ENCODE measurements at places on chromosomes 13 and 19. TPM values are rescaled to one million over a fixed set of nuclear protein-coding genes. Genes with fewer than 3 reads are reported as not detected.

- DNase-seq, result no peak
Observed at GRCh38 chr13:98803111-98803561, 50.7 kb upstream of the SLC15A1 start.

DNA sequence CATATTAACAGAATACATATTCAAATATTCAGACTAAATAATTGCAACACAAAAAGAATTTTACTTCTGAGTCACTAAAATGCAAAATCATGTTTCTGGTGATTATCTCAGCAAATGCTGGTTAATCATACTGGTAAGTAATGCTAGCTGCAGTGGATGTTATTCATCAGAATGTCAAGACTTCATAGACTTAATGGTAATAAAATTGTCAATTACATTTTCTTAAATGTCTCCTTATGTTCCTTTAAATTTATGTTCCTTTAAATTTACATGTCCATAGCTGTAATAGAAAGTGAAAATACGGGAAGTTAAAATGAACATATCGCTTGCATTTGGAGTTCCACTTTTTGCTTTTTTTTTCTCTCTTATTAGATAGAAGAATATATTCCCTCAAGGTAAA is 853.0 kb downstream of the SLITRK6 start:
- DNase-seq, result no peak

DNA sequence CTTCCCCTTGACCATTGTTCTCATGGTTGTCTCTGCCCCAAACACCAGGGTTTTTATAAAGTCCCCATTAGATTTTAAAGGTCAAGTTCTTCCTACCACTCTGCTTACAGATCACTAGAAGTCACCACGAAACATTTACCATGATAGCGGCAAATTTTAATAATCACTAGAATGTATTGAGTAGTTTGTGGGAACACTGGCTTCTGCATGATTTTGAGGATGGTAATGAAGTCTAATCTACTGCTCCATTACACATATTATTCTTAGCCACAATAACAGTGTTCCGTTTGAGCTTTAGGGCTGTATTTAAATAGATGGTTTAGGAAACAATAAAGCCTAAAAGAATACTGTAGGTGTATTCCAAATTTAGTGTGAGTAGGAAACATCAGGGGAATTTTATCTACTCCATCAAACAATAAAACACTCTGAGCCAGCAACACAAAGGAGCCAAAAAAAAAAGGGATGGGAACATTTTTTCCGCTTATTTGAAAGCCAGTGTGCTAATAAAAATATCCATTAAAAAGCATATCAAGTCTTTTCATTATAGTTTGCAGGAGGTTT is 49.7 kb downstream of the KLF12 start:
- DNase-seq, result no peak

- no peak for DNase-seq
Observed at GRCh38 chr13:27619728-27620376, 477 bp downstream of the LNX2 start.

GRCh38 chr13:43758834-43759233 is 27.9 kb downstream of the ENOX1 start:
- no peak for DNase-seq

DNA sequence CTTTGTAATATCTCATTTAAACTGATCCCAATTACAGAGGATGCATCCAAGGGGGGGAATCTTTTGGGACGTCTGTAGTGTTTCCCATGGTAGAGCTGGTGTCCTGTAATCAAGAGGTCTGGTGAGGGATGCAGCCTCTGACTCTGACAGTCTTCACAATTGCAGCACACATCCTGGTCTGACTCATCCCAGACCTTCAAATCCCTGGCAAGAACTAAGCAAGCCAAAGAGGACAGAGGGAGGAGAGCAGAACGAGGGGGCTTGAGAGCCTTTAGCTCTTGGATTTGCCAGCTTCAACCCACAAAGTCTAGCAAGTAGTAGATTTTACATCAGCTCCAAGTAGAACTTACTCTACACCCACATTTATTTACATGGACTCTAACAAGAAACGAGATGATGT is 17.3 kb upstream of the FCGBP start:
- no peak for DNase-seq

- DNase-seq, result no peak
Observed at GRCh38 chr19:33408538-33409434, 35.3 kb downstream of the CEBPG start.

DNA sequence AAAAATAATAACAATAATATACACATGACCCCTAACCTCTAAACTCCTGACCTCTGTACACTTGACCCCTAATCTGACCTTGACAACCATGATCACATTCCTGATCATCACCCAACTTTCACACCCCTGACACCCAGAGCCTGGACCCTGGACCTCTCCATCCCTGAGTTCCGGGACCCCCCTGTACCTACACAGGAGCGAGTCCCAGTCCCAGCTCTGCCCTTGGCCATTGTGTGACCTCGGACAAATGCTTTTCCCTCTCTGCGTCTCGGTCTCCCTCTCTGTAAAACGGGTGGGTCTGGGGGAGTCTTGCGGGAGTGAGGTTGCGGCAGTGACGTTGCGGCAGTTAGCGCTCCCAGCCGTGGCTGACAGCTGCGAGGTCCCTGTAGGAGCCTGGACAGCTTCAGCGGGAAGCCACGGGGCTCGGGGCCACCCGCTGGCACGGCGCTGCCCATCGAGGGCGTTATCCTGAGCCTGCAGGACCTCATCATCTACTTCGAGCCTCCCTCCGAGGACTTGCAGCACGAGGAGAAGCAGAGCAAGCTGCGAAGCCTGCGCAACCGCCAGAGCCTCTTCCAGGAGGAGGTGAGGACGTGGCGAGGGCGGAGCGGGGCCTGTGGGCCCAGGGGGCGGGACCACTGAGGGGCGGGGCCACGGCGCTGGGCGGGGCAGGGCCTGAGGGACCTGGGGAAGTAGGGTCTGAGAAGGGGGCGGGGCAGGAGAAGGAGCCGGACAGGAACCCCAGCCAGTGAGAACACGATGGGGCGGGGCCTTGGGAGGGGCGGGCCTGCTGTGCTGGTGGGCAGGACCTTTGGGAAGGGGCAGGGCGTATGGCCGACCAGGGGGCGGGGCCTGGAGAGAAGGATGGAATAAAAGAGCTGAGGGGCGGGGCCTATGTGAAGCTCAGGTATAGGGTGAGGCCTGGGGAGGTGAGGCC is 19.2 kb downstream of the RYR1 start:
- no peak for DNase-seq

Gene IRGQ
- total RNA-seq, result 20.1 TPM

Gene DIAPH3
- total RNA-seq, result 0.33 TPM

Gene CNN1
- 10.9 TPM for total RNA-seq

Data from body of pancreas (tissue), 4 donors.